Hematopoietic multipotent progenitor cell treated with erythropoietin and hydrocortisone succinate and interleukin-3 and kit ligand, for 17 days (in vitro differentiated cells): ENCODE measurements at places on chromosomes 12 and 14.

DNA sequence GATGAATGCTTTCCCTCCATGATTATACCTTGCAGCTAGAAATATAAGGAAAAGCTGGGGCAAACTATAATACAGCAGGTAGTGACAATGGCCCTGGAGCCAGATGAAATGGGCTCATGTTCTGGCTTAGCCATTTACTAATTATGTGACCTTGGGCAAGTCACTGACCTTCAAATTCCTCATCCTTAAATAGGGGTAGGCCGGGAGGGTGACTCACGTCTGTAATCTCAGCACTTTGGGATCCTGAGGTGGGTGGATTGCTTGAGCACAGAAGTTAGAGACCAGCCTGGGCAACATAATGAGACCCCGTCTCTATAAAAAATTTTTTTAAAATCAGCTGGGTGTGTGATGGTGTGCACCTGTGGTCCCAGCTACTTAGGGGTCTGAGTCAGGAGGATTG, 155.4 kb downstream of the C12orf75 start:
- no peak for DNase-seq

- DNase-seq = no peak
These were observed 272.9 kb downstream of the NUAK1 start for GRCh38 chr12:105865886-105866285.

- no peak for DNase-seq
These were observed 315.7 kb downstream of the PAWR start for GRCh38 chr12:79375050-79375449.

DNA sequence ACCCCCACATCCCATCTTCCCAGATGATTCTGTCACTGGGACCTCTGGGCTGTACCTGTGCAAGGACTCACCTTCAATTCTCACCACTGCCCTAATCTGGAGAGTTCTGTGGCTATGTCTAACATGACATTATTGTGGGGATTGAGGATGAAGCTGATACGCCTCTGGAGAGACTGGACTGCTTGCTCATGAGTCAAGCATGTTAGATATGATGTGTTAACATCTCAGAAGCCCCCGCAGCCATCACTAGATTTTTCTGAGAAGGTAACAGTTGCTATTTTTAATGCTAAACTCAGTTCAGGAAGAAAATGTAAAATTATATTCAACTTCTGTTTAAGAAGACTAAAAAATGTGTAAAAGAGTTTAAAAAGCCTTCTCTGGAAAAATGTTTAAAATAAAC, 25.7 kb downstream of the JKAMP start:
- DNase-seq = no peak

GRCh38 chr12:92597997-92598396, 104.8 kb upstream of the PLEKHG7 start:
- DNase-seq = no peak

DNA sequence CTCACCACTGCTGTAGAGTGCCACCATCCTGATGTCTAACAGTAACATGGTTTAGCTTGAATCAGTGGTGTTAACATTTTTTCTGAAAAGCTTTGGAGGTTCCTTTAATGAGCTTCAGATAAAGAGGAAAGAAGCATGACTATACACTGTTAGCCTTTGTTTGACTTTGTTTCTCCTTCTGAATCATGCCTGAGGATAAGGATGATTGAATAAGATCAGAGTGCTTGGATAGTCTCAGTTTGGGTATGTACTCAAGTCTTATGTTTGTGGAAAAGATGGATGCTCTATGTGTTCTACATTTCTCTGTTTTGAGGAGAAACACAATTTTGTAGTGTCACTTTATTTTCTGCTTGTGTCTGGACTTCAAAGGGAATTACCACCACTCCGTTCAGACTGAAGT, 42.0 kb downstream of the GPATCH2L start:
- no peak for DNase-seq

DNA sequence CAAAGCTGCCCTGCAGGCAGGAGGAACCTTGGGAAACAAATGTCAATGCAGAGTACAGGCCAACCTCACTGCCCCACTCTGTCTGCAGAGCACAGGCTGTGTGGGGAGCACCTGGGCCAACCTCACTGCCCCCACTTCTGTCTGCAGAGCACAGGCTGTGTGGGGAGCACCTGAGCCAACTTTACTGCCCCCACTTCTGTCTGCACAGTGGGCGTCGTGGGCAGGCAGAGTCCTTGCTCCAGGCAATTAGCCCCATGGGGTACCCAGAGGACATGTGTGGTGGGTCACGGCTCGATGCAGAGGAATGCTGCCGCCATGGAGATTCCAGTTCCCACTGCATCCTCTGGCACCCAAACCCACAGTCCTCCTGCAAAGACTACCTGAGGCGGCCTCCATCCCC, 26.2 kb downstream of the BRF1 start:
- no peak for DNase-seq

GRCh38 chr12:11798006-11798708, 148.7 kb downstream of the ETV6 start:
- no peak for DNase-seq

GRCh38 chr12:638953-639557, 24.2 kb downstream of the NINJ2 start:
- no peak for DNase-seq

GRCh38 chr12:95994476-95994875, 1.7 kb downstream of the HAL start:
- no peak for DNase-seq

DNA sequence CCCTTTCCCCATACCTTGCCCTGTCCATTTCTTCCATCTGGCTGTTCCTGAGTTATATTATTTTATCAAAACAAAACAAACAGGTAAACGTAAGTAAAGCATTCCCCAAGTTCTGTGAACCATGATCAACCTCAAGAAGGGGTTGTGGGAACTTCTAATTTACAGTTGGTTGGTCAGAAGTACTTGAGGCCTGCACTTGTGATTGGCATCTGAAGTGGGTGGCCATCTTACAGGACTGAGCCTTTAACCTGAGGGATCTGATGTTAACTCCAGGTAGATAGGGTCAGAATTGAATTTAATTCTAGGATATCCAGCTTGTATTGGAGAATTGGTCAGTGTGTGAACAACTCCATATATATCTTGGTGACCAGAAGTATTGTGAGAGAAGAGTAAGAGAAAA, 77.0 kb downstream of the DIO2 start:
- DNase-seq = no peak
